ENCODE measurements at places on chromosomes 12 and 14. TPM values are rescaled to one million over a fixed set of nuclear protein-coding genes. Genes with fewer than 3 reads are reported as not detected.

DNA sequence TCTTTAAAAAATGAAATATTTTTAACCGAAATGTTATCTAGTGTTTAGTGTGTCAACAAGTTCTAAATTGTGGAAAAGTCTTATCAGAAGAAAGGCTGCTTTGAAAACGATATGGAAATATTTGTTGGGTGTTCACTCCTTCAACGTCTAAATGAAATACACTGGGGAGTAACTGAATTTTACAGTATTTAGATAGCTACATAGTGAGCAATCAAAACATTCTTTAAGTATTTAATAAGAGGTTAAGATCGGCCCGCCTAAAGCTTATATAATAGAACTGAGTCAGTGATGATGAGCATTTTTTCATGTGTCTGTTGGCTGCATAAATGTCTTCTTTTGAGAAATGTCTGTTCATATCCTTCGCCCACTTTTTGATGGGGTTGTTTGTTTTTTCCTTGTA, 228.3 kb downstream of the RAD51B start:
- peak; percentile 37 for DNase-seq

GRCh38 chr12:41162461-41162860, 25.7 kb upstream of the PDZRN4 start:
- no peak for DNase-seq

- no peak for DNase-seq
Observed at GRCh38 chr14:36652542-36653201, 9.0 kb upstream of the PAX9 start.

WIF1 gene
- 12.8 TPM for total RNA-seq

- DNase-seq, result peak; percentile 63
Observed at GRCh38 chr12:52041695-52042123, 9.5 kb upstream of the NR4A1 start.

DNA sequence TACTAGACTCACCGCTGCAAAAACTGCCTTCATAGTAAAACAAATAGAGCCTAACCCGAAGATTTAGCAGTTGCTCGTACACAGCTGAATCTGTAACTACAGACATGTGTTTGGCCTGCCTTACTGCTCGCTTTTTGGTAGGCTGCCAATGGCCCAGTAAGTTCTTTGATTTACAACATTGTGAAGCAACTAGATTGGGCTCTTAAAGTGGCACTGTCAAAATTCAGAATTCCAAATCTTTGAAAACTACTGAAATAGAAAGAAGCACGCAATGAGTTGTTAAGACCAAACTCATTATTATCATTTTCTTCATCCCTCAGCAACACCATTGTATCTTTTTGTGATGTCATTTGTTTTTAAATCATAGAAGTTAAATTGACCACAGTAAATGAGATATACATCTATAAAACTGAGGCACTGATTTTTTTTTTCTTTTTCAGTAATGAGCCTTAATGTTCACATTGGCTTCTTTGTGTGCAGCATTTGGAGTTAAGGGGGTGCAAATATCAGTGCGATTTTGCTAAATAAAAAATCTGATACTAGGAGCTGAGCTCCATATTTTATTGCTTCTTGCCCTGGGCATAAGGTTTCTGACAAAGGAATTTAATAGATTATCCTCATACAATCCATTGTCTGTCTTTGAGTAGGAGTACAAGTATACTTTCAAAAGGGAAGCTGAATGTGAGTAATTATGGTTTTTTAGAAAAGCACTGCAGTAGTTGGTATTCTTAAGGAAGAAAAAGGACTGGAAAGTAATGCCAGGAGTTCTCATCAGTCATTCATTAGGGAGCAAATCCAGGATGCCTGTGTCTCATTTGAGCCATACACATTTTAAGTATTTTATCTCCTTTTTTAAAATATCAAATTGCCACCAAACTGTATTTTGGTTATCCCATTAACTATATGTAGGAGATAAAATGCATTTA, 138.5 kb downstream of the KICS2 start:
- DNase-seq, result peak; percentile 96

BHLHE41 gene
- total RNA-seq, result 1.6 TPM

AMN gene
- total RNA-seq, result 0.58 TPM

DNA sequence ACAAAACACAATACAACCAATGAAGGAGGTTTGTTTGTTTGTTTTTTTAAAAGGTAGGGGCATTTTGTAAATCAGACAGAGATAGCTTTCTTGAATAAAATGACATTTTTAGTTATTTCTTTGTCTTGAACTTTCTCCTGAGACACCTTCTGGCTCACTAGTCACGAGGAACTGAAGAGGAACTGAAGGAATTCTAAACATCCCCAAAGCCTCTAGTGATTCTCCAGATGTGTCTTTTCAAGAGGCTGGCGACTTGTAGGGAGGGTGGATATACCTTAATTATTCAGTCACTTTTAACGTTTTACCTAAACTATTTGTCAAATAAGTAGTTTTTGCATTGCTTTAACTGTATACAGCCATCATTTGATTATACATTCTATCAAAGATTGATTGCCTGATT, 211.2 kb upstream of the LRIG3 start:
- peak; percentile 45 for DNase-seq

SARNP gene
- total RNA-seq, result 81.6 TPM

DNA sequence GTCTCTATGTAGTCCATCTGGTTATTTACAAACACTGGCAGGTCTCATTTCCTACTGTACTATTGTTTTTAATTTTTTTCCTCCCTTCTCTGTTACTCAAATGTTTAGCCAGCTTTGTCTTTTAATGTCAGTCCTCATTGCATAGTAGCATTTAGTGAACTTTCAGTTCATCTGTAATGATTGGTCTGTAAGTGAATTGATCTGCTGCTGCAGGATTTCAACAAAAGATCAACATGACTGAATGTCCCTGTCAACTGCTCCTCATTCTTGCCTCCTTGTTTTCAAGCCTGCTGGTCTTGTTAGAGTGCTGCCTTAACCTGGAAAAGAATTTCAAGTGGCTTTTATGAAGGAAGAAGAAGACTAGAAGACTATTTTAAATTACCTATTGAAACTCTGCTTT, 19.3 kb upstream of the AVPR1A start:
- DNase-seq, result no peak

GRCh38 chr12:10771132-10771733, 31.2 kb downstream of the TAS2R7 start:
- peak; percentile 50 for DNase-seq

DNA sequence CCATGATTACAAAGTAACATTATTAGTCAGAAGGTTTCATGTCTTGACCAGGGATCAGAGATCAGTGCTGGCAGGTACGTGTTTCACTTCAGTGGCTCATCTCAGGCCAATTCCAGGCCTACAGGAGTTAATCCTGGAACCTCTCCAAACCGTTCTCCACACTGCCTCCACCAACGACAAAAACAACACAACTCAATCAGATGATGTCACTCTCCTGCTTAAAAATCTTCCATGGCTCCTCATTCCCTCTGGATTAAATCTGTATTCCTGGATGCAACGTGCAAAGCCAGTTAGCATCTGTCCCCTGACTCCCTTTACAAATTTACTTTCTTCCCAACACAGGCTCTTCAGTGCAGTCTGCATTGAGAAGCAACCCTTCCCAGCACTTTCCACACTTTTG, 34.3 kb upstream of the TXNRD1 start:
- peak; percentile 16 for DNase-seq

SCNN1A gene
- not detected for total RNA-seq

ASCL4 gene
- total RNA-seq, result 0.04 TPM

- no peak for DNase-seq
Observed at GRCh38 chr12:21065845-21066244, 65.1 kb upstream of the SLCO1B1 start.

DNA sequence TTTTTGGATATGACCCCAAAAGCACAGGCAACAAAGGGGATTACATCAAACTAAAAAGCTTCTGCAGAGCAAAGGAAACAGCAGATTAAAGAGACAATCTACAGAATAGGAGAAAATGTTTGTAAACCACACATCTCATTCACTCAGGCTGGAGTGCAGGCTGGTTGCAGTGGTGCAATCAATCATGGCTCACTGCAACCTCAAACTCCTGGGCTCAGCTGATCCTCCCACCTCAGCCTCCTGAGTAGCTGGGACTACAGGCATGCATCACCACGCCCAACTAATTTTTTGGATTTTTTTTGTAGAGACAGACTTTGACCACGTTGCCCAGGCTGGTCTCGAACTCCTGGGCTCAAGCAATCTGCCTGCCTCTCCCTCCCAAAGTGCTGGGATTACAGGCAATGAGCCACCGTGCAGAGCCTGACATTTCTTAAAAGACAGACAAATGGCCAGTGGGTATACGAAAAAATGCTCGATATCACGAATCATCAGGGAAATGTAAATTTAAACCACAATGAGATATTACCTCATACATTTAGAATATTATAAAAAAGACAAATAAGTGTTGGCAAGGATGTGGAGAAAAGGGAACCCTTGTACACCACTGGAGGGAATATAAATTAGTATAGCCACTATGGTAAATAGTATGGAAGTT, 9.8 kb downstream of the NCKAP5L start:
- no peak for DNase-seq

DNA sequence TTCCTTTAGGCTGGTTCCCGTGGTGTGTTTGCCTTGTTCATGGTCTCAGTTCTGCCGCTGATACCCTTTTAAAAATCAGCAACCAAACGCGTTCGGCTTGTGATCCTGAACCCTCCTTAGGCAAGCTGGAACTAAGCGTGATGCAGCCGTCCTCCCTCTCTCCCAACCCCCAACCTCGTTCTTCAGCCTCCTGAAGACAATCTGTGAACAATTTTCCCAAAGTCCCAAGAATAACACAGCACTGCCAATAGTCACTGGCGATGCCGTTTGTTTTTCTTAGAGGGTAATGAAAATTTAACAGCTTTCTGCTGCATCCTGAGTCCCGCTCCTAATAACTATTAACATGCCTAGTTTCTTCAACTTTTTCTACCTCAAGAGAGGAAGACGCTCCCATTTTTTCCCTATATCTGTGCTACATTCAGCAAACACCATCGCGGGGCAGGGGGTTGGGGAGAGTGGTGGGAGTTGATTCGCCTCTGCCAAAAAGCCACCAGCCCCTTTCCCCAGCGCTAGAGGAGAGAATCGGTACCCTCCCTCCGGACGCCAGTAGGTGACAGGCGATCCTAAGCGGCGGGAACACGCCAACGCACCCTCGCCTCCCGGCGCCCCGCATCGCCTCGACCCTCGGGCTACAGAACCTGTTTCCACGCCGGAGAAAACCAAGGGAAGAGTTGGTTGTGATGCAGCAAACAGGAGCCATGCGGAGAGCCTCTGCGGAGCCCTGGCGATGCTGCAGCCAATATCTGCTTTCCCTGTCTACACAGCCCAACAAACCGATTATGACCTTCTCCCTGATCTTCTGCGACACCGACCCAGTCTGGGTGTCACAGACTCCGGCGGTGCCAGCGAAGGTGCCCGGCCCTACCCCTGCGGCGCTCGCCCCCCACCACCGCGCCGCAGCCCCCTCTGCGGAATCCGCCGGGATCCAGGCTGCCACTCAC, 752 bp downstream of the PRICKLE1 start:
- DNase-seq, result peak; percentile 76

DNA sequence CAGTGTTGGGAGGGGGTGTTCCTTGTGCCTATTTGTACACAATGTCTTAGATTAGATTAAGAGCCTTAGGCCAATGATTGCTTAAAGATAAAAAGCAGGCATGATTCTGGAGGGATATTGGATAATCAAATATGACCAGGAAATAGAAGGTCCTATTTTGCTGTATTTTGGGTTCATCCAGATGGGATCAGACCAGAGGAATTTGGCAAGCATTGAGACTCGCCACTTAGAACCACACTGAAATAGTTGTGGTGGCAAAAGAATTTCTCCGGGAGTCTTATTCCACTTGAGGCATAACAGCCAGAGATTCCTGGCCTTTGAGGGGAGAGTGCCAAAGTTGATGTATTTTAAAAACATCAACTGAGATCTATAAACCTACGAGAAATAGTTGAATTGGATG, 327.2 kb downstream of the RAD51B start:
- peak; percentile 78 for DNase-seq

- DNase-seq, result no peak
Observed at GRCh38 chr14:89280600-89280999, 136.4 kb downstream of the FOXN3 start.

DNA sequence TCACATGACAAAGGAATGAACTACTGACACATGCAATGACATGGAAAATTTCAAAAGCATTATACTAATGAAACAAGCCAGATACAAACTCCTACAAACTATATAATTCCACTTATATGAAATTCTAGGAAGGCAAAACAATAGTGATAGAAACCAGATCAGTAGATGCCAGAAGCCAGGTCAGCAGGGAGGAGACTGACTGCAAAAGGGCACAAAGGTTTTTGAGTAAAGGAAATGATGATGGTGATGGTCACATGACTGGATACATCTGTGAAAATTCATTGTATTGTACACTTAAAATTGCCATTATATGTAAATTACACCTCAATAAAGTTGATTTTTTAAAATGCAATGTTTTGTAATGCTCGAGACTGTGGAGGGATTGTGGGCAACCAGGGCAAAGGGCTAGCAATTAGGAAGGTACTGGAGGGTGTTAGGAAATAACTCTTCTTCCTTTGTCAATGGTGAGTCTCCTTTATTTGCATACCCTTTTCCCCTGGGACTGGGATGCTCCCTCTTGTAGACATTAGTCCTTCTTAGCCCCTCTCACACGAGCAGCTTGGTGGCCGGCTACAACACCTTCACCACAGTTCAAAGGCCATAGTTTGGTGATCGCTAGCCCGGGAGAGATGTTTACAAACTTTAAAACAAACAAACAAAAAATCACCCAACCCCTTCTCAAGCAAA, 6.7 kb upstream of the PRPF40B start:
- DNase-seq, result no peak

- no peak for DNase-seq
Observed at GRCh38 chr14:28784096-28785048, 17.8 kb downstream of the FOXG1 start.

RFX4 gene
- 0.09 TPM for total RNA-seq

KRT80 gene
- total RNA-seq, result 0.62 TPM

GRCh38 chr14:91885113-91885712, 17.9 kb upstream of the TC2N start:
- no peak for DNase-seq

DNA sequence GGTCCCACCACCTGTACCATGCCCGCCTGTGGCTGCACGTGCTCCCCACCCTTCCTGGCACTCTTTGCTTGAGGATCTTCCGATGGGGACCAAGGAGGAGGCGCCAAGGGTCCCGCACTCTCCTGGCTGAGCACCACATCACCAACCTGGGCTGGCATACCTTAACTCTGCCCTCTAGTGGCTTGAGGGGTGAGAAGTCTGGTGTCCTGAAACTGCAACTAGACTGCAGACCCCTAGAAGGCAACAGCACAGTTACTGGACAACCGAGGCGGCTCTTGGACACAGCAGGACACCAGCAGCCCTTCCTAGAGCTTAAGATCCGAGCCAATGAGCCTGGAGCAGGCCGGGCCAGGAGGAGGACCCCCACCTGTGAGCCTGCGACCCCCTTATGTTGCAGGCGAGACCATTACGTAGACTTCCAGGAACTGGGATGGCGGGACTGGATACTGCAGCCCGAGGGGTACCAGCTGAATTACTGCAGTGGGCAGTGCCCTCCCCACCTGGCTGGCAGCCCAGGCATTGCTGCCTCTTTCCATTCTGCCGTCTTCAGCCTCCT, 1.1 kb downstream of the INHBE start:
- DNase-seq, result no peak

DNA sequence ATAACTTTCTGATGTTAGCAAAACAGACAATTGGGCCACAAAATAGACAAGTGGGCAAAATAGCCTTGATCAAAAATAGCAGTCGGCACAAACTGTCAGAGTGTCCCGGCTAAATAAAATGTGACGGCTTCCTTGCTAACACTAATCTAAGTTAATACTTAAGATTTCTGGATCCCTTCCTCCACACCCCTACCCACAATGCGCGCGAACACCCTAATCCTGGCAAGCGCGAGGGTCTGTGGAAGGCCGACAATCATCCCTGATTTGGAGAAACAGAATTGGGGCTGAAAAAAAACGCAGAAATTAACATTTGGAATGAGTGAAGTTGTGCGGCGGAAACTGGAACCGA, 489 bp downstream of the CEP290 start:
- DNase-seq, result no peak

KANSL2 gene
- total RNA-seq, result 36.6 TPM

Data from muscle of leg (tissue), 16 donors.